Breast epithelium (tissue), 4 donors: ENCODE measurements at places on chromosomes 13 and 19. TPM values are rescaled to one million over a fixed set of nuclear protein-coding genes. Genes with fewer than 3 reads are reported as not detected.

DNA sequence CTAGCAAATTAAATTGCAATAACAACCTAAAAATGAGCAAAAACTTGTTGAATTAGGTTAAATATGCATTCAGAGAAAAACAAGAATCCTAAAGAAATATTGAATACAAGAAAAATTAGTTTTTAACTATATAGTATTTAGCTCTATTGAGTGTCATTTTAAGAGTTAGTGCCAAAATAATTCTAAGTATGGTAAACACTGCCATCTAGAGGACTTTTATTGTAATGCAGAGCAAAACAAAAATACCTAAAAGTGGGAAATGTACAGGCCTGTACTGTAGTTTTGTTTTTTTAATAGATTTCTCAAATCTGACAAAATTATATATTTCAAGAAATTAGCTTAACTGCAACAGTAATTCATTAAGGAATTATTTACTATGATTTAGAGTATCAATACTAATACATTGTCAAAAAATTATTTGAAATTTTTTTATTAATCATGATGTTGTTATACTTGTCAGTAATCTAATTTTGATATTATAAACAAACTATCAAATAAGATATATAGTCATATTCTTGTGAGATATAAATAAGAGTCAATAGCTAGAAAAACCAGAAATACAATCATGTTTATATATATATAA is 8.2 kb upstream of the PCDH9 start:
- no peak for DNase-seq

DNA sequence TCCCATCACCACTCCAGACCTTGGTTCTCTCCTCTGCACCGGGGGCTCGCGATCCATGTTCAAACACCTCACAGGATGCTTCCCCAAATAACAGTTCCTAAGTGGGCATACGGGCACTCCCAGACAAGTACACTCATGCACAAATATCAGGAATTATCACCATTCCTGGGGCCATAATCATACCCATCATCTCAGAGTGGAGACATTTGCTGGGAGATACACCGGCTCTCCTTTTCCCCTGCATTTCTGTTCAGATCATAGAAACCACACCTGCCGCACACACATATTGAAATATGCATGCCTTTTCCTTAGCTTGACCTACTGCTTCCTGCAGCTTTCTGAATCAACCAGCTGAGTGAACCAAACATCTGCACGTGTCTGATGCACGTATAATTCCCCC is 33.9 kb upstream of the MBNL2 start:
- DNase-seq, result no peak

- DNase-seq, result no peak
Observed at GRCh38 chr19:18723871-18724377, 40.4 kb downstream of the CRTC1 start.

DNA sequence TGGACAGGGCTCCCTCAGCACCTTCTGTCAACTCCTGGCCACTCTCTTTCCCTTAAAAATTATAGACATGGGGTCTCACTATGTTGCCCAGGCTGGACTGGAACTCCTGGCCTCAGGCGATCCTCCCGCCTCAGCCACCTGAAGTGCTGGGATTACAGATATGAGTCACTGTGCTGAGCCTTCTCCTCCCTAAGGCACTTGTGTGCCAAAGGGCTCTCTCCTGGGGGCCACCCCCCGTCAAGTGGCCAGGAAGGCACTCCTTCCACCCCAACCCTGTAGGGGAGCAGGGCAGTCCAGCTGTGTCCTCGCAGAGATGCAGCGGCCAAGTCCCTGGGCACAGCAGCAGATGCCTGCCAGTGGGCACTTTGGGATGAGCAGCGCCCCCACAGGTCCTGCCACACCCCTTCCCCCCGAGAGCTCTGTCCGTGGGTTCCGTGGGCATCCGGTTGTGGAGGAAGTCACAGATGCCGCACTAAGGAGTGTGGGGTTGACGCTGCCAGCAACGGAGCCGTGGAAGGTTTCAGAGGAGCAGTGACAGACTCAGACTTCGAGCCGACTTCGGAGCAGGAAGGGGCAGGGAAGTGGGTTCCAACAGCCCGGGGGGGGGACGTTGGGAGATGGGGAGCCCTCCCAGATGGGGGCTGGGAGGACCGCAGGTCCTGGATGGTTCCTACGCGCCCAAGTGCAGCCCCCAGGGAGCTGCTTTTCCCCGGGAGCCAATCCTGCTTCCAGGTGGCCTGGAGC is 3.3 kb upstream of the UQCR11 start:
- DNase-seq, result no peak

- DNase-seq, result no peak
Observed at GRCh38 chr13:24888291-24888931, 124.4 kb downstream of the RNF17 start.

GRCh38 chr19:19321141-19321577 is 530 bp downstream of the MAU2 start:
- DNase-seq, result no peak

DNA sequence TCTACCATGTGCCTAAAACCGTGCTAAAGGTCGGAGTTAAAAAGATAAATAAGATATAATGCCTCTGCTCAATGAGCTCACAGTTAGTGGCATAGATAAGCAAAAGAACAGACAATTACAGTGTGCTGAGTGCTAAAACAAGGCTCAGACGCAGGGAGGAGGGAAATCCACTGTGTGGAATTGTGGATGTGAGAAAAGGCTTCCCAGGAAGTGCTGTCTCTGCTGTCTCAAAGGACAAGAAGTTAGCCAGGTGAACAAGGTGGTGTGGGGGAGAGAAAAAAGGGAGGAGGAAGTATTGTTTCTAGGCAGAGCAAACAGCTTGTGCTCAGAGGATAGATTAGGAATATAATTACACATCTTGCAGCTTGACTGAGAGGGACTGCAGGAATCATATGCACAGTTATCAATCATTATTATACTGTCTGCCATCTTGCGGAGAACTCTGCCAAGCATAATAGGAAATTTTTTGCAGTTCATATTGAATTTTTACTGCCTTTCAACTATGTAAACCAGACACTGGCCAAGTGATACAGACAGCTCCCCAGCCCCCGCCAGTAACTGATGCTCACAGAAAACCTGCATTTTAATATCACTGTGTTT is 9.3 kb downstream of the C13orf42 start:
- DNase-seq, result no peak

GRCh38 chr13:93900731-93901130 is 578.8 kb downstream of the DCT start:
- no peak for DNase-seq

C13orf42 gene
- not detected for total RNA-seq

TEAD2 gene
- 25.1 TPM for total RNA-seq

CEACAM8 gene
- not detected for total RNA-seq

SULT2A1 gene
- not detected for total RNA-seq

DCT gene
- 2.2 TPM for total RNA-seq

MAMSTR gene
- total RNA-seq, result 0.32 TPM

C19orf73 gene
- total RNA-seq, result 5.7 TPM
